ENCODE measurements at places on chromosomes 12 and 14. TPM values are rescaled to one million over a fixed set of nuclear protein-coding genes. Genes with fewer than 3 reads are reported as not detected.

GRCh38 chr14:33589334-33589733 lies 361.5 kb downstream of the EGLN3 start:
- DNase-seq, result no peak

Gene NANOG
- total RNA-seq, result not detected

- DNase-seq, result no peak
Observed at GRCh38 chr12:6332459-6332858, 9.4 kb downstream of the TNFRSF1A start.

DNA sequence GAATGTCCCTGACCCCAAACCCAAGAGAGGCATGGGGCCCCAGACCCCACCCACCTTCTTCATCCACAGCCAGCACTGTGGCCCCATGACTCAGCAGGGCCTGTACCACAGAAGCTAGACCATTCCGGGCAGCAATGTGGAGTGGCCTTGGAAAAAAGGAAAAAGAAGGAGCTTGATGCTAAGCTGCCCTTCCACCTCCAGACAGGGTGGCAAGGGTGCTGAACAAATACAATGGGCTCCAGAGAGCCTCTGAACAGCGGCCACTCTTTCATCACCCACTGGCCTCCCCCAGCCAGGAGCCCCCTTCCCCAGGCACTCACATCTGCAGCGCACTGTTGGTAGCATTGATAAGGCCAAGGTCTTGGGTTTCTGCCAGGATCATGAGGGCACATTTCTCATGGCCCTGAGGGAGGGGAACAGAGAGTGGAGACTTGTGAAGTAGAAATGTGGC lies 13.9 kb downstream of the SLC39A5 start:
- DNase-seq, result no peak

- no peak for DNase-seq
Observed at GRCh38 chr12:112169161-112169872, 44.0 kb downstream of the TRAFD1 start.

Gene CCND2
- 1,190 TPM for total RNA-seq

GRCh38 chr14:95330591-95331370 lies 11.1 kb upstream of the CLMN start:
- DNase-seq, result no peak

Gene AVPR1A
- total RNA-seq, result not detected

Gene APOLD1
- total RNA-seq, result 0.90 TPM

DNA sequence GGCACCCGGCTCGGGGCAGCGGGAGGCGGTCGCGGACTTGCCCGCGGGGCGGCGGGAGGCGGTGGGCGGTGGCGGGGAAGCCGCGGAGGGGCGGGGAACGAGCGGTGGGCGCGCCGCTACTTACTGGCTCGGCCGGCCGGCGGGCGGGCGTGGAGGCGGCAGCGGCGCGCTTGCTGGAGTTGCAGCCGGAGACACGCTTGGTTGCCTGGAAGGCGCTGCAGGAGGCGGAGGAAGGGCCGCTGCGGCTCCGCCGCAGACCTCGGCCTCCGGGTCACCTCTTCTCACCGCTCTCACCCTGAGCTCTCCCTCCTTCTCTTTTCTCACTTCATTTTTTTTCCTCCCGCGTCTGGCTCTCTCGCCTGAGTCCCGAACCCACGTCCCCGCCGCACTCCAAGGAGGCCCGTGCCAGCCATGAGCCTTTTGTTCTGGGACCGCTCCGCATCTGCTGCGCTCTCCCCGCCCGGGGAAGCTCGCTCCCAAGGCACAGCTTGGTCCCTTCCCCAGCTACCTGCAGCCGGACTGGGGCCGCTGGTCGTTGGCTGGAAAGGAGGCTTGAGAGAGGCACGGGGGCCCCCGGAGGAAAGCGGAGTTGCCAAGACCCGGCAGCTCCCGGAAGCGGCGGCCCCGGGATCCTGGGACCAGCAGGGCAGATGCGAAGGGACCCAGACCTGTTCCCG lies 592 bp upstream of the KCNK10 start:
- DNase-seq, result no peak

GRCh38 chr14:49297102-49297501 lies 289.1 kb downstream of the RPS29 start:
- DNase-seq, result no peak

GRCh38 chr14:102185360-102185759 lies 45.7 kb downstream of the WDR20 start:
- no peak for DNase-seq

DNA sequence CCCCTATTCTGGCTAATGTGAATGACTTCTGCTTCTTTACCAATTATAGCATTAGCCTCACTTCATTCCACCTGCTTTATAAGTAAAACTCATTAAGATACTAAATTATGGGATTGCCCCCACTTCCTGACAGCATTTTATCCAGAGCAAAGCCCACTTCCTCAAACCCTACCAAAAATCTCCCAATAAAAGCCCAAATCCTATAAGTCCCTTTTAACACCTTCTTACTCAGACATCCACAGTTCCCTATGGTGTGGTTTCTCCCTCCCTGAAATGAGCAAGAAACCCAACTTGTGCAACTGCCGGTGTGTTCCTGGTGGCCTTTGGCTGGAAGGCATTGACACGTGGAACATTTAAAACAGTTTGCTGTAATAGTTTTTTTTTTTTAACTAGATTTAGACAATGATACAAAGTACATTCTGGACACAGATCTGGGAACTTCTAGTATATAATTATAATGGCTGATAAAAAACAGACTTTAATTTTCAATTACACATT lies 53.1 kb downstream of the BRMS1L start:
- no peak for DNase-seq

- DNase-seq, result no peak
Observed at GRCh38 chr12:70671698-70672097, 34.5 kb upstream of the PTPRB start.

Gene KRT72
- total RNA-seq, result 0.43 TPM

DNA sequence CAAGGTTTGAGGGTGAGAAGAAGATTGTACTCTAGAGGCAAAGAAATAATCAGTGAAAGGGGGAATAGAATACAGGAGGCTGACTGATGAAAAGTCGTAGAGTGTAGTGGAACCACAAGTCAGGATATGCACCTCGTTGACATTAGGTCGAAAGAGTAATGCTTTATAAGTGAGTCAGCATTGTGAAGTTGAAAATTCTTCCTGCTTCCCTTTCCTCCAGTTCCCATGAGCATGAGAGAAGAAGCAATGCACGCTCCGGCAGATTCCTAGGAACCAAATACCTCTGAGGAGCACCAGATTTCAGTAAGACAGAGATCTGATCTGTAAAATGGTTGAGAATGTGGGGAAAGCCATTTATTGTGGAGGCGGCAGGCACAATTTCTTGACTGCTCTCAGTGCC lies 16.5 kb downstream of the CCER1 start:
- no peak for DNase-seq

DNA sequence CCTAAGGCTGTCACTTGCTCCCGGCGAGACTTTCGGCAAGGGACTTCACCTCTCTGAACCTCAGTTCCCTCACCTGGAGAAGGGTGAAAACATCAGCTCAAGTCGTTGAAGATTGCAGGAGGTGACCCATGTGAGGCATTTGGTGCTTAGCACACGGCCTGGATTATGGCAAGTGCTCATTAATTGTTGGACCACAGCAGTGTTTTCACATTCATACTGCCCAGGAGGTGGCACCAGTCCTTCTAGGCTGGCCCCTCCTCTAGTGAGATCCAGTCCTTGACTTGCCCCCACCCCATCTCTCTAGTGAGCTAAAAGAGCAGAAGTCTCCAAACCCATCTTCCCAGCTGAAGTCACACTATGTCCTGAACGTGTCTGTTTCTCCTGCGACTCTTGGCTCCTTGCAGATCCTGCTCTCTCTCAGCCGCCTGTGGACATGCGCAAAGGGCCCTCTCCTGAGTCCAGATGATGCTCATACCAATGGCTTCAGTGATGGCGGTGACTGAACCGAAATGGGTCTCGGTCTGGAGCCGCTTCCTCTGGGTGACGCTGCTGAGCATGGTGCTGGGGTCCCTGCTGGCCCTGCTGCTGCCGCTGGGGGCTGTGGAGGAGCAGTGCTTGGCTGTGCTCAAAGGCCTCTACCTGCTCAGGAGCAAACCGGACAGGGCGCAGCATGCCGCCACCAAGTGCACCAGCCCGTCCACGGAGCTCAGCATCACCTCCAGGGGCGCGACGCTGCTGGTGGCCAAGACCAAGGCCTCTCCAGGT lies 1.6 kb downstream of the FICD start:
- DNase-seq, result no peak
